ENCODE measurements at places on chromosomes 16 and 17. TPM values are rescaled to one million over a fixed set of nuclear protein-coding genes. Genes with fewer than 3 reads are reported as not detected.

KRTAP4-1 gene
- total RNA-seq = 0.38 TPM

MRC2 gene
- total RNA-seq = 40.5 TPM

IL21R gene
- not detected for total RNA-seq

TPSD1 gene
- total RNA-seq = not detected

TMC7 gene
- total RNA-seq = 7.8 TPM

SLC22A31 gene
- total RNA-seq = 1.2 TPM

CISD3 gene
- total RNA-seq = 95.6 TPM

DOK4 gene
- total RNA-seq = 41.2 TPM

LRRC37A gene
- total RNA-seq = 0.79 TPM

MEOX1 gene
- total RNA-seq = not detected

FAM222B gene
- total RNA-seq = 37.9 TPM

KRTAP4-3 gene
- not detected for total RNA-seq

ABR gene
- 117 TPM for total RNA-seq

CORO7 gene
- total RNA-seq = 15.7 TPM

PYDC1 gene
- not detected for total RNA-seq

TBL3 gene
- total RNA-seq = 40.1 TPM

BFAR gene
- 111 TPM for total RNA-seq

MPP2 gene
- total RNA-seq = 1.8 TPM

PDIA2 gene
- total RNA-seq = 0.11 TPM

CDR2 gene
- 43.3 TPM for total RNA-seq

ITGB3 gene
- total RNA-seq = 5.0 TPM

CACNB1 gene
- total RNA-seq = 5.7 TPM

CEP112 gene
- 5.3 TPM for total RNA-seq

CLEC10A gene
- not detected for total RNA-seq

TGFB1I1 gene
- 38.0 TPM for total RNA-seq

DHRS7C gene
- total RNA-seq = not detected

ALOXE3 gene
- total RNA-seq = 6.7 TPM

GUCY2D gene
- 0.38 TPM for total RNA-seq

TLCD1 gene
- 51.1 TPM for total RNA-seq

KRTAP4-9 gene
- not detected for total RNA-seq

HLF gene
- 0.23 TPM for total RNA-seq

SNX20 gene
- not detected for total RNA-seq

ALOX12B gene
- 1.2 TPM for total RNA-seq

MRPS34 gene
- total RNA-seq = 168 TPM

TMEM238L gene
- total RNA-seq = not detected

TMEM98 gene
- total RNA-seq = 46.5 TPM

NLRC3 gene
- total RNA-seq = 0.04 TPM

TAC4 gene
- not detected for total RNA-seq

RASD1 gene
- 1.6 TPM for total RNA-seq

WNT3 gene
- total RNA-seq = 3.6 TPM

SLX1B gene
- total RNA-seq = 97.1 TPM

PERCC1 gene
- not detected for total RNA-seq

SCNN1G gene
- total RNA-seq = 1.2 TPM

HAGH gene
- 66.5 TPM for total RNA-seq

MT3 gene
- not detected for total RNA-seq

CMC2 gene
- 128 TPM for total RNA-seq

CUEDC1 gene
- 54.2 TPM for total RNA-seq

TBC1D3E gene
- not detected for total RNA-seq
